ENCODE measurements at places on chromosomes 3 and 15.

GRCh38 chr15:71187526-71187925, 72.3 kb downstream of the THSD4 start:
- no peak for DNase-seq

- DNase-seq: no peak
Measured at GRCh38 chr3:123735456-123735855, 148.7 kb downstream of the MYLK start.

GRCh38 chr3:178200316-178200715, 335.9 kb upstream of the KCNMB2 start:
- no peak for DNase-seq

DNA sequence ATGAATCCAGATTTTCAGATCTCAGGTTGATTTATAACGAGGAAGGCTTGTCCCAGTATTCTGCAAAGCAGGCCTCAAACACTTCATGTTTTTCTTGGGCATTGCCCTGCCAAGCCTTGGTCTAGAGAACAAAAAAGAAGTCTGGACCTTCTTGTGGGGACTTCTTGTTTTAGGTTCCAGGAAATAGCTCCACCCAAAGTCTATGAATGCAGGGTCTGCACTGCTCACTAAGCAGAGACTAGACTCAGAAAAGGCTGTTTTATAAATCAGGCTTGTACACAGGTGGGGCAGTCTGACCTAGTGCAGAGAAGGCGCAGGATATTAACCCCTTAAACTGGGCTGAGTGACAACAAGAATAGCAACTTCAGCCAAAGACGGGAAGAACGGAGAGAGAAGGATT, 44.3 kb downstream of the GLB1 start:
- DNase-seq: no peak

GRCh38 chr3:67531181-67532101, 123.0 kb downstream of the SUCLG2 start:
- no peak for DNase-seq

- no peak for DNase-seq
Measured at GRCh38 chr3:138135146-138135832, 3.1 kb upstream of the A4GNT start.
